CD4-positive, alpha-beta T cell treated with Interleukin-1 beta for 1 hour (primary cell): ENCODE measurements at places on chromosomes 6 and 20.

DNA sequence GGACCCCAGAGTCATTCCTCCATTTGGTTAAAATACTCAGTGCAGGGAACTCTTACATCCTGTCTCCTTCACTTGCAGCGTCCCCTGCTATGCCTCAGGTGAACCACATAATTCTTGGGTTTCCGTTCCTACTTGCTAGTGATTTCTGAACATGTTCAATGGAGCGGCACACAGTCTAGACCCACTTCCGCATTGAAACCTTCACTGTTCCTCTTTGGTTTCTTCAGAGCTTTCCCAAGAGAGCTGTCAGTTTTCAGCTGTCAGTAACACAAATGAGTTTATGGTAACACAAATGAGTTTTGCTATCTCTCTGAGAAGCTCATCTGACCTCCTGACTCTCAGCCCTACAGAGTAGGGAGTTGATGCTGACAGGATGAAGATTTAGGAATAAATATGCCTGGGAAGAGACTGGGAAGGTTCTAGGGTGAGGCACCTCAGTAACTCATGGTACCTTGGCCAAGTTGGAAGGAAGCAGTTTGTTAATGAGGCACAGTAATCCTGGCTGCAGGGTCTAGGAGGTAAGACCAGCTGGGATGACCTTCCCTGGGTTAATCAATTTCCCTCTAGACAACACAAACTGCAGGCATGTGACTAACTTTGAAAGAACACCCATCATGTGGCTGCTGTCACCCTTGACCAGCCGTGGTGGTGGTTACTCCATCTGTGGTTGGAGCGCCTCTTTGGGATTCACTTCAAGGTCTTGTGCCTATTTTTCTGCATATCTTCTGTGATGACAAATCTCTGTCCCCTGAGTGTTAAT, 5.4 kb downstream of the SYS1 start:
- DNase-seq, result peak; percentile 57

DNA sequence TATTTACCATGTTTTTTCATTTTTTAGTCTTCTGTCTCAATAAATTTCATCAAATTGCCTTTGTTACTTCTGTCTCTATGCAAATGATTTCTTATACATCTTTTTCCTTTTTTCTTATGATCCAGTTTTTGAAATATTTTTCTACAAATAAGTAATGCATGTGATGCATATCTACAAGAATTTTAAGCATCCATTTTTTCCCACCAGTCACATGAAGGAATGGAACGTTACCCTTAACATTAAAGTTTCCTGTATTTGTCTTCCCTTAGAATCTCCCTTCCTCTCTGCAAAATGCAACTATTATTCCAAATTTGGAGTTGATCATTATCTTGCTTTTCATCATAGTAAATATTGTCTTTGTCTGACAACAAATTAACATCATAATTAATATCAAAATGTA, 35.5 kb downstream of the PSMB9 start:
- DNase-seq, result no peak

GRCh38 chr6:106444777-106445507, 84.4 kb downstream of the CRYBG1 start:
- peak; percentile 77 for DNase-seq

GRCh38 chr20:47606983-47607613, 105.4 kb downstream of the NCOA3 start:
- no peak for DNase-seq

DNA sequence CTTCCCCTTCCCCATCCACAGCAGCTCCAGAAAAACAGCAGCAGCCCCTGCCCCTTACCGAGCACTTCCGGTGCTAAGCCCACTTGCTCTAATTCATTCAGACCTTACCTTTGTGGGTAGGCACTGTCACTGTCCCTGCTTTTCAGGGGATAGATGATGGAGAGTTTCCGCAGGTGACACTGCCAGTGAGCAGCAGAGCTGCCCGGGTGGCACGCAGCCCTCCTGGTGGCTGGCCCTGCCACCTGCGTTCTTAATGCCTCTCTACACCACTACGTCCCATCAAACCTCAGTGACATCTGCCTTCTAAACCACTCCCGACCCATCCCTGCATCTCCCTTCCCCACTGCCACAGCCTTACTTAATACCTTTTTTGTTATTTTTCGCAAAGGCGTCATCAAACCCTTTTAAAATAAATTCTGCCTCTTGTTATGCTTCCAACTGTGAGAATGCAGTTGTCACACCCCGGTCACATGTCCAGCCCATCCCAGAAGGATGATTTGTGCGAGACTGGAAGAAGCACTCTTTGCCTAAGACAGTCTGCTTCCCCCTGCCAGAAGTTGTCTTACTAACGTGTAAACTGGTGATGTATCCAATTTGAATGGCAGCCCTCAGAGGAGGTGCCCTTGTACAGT, 89.7 kb downstream of the NFATC2 start:
- DNase-seq, result no peak

DNA sequence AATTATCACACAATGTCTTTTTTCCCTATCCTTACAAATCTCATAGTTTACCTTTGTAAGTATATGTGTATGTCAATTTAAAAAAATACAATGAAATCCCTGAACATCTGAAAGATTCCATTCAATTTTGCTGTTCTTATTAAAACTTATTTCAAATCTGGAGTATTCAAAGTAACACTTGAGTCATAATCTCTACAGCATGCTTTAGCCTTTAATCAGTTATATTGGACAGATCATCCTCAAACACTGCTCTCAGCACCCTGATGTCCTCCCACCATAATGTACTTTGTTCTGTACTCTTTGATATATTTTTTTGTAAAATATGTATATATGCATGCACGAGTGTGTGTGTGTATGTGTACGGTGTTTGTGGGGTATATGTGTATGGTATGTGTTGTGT, 83.0 kb upstream of the RPS6KA2 start:
- no peak for DNase-seq

GRCh38 chr20:41052742-41053419, 24.3 kb downstream of the TOP1 start:
- no peak for DNase-seq

- no peak for DNase-seq
These were observed 7.2 kb upstream of the SDC4 start for GRCh38 chr20:45355209-45356084.

- DNase-seq, result no peak
These were observed 1110.3 kb upstream of the MAP3K7 start for GRCh38 chr6:91697010-91697695.

DNA sequence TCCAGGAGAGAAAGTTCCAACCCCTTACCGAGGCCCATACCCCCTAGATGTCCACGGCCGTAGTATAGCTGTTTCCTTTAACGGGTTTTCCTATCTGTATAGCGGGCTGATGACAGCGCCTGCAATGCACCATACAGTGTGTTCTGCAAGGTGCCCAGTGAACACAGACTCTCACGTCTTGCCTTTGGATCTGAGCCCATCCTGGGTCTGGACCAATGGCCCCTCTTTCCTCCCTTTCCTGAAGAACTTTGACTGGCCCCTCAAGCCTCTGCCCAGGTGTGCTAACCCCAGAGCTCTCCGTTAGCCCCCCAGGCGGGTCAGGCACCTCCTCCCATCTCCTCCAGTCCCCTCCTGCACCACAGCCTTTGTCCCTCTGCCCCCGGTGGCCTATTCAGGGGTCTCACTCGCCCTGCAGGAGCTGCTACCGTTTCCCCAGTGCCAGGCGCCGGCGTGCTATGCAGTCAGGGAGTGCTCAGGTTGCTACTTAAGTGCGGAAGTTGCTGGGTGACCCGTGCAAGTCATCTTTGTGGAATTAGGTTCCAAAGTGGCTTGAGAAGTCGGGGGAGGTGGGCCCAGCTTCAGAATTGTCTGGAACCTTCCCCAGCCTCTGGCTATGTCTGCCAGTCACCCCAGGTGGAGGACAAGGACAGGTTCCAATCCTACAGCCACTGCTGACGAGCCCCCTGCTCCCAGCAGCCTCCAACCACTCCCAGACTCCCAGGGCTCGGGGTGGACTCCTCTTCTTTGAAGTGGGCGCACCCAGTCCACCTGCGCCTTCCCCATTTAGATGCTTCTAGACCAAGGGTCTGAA, 35.0 kb upstream of the ZBP1 start:
- DNase-seq, result no peak

GRCh38 chr6:83198486-83199172, 5.5 kb downstream of the RWDD2A start:
- no peak for DNase-seq

- no peak for DNase-seq
These were observed 2.7 kb upstream of the SPO11 start for GRCh38 chr20:57326667-57327455.

GRCh38 chr6:47846752-47847151, 64.9 kb downstream of the OPN5 start:
- no peak for DNase-seq

DNA sequence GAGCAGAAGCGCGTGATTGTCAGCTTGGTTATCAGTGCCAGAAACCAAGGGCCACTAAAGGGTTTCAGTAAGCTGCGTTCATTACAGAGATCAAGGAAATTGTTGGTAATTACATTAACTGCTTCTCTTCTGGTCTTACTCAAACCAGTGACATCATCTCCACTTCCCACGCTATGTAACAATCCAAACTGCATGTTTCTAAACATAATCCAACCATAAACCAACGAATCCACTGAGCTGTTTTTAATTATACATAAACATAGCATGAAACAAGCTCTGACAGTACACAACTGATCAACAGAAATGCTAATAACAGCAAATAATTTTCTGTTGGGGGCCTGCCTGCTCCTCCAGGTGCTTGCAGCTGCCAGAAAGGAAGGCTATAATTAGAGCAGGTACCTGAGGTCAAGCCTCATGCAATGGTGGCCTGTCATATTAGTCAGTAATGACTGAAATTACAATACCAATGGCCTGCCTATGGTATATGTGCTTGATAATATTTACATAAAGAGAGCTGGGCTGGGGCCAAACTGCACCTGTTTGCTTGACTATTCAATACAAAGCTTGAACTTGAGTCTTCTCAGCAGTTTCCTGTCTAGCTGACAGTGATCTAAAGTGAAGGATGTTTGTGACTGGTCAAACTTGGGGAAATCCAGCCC, 40.1 kb downstream of the ILRUN start:
- no peak for DNase-seq

DNA sequence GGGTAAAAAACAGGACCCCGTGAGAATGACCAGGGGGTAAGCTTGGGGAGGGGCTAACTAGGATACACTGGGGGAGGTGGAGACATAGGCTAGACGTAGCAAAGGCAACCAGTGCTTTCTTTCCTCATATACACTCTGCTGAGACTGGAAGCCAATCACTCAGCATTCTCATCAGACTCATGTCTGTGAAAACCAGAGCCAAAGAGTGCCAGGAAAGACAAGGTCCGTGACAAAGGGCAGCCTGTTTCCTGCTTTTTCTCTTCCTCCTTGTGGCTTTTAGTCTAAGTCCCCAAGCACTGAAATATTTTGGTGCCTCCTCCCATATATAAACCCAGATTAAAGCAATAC, 97.9 kb upstream of the NEDD9 start:
- peak; percentile 13 for DNase-seq

GRCh38 chr6:82608781-82609180, 245.2 kb downstream of the TPBG start:
- DNase-seq, result no peak

DNA sequence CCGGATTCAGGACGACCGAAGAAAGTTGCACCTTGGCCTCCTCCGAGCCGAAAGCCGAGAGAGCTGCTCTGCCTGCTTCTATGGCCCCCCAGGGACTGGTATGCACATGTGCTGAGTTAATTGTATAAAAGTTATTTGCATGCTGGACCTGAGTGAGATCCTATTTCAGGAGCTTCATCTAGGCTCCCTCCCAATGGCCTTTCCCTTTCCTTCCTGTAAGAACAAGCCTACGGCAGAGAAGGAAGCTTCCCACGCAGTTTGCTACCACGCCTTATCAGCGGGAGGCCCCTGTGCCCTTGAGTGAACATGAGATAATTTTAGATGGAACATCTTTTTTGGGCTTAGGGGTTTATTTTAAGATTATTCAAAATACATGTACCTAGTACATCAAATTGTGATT, 65.9 kb downstream of the RIN2 start:
- DNase-seq, result no peak

- no peak for DNase-seq
These were observed 12.8 kb upstream of the IRAK1BP1 start for GRCh38 chr6:78854546-78854945.

DNA sequence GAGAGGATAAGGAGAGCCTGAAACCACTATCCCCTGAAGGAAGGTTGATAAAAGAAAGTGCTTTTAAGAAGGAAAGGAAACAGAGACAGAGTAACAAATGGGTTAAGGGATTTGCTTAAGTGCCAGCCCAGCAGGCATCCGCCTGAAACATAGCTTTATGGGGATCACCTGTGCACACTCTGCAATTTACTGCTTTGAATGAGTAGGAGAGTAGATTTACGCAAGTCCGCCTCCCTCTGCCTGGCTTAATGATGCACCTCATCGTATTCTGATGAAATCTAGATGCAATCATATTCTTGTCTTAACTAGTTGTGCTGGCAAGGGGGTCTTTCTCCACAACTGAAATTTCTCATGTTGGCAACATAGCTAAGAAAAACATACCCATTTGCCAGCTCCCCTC, 101.1 kb upstream of the ID4 start:
- no peak for DNase-seq

GRCh38 chr6:98578016-98578415, 256.4 kb upstream of the POU3F2 start:
- no peak for DNase-seq

DNA sequence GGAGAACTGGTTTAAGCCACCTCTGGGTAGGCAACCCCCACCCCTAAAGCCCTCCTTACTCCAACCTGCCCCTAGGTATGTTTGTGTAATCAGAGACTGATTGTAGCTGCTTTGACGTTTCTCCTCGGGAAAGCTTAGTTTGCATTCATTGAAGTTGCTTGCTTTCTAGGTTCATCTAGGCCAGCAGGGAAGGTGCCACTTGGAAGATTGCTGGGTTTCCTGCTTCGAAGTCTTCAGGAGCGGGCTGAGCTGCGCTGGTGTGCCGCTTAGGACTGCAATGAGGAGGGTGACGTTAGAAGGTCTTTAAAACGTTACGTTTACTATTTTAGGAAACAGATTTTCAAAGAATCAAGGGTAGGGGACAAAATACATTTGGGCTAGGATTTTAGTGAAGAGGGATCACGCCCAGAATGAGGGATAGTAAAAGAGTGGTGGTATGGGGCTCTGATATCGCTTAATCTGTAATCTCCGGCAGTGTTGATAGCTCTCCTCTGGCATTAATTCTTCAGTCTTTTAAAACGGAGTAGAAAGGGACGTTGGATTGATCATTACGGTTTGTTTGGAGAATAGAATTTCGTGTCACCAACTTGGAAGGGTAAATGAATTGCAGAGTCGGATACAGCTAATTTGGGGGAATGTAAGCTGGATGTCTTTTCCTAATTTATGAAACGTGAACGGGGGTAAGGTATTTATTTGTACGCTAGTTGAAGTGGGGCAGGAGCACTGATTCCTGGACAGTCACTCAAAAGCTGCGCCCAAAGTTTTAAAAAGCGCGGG, 92.6 kb upstream of the PRDM1 start:
- DNase-seq, result no peak

GRCh38 chr6:105835373-105835772, 250.8 kb upstream of the PRDM1 start:
- DNase-seq, result peak; percentile 6

- no peak for DNase-seq
These were observed 105.3 kb upstream of the KCNG1 start for GRCh38 chr20:51128198-51128597.
